ENCODE measurements at places on chromosomes 1 and 21.

- no peak for DNase-seq
These were observed 47.2 kb downstream of the CAPN9 start for GRCh38 chr1:230794431-230794830.

- no peak for DNase-seq
These were observed 21.9 kb downstream of the DLGAP3 start for GRCh38 chr1:34907487-34908090.

DNA sequence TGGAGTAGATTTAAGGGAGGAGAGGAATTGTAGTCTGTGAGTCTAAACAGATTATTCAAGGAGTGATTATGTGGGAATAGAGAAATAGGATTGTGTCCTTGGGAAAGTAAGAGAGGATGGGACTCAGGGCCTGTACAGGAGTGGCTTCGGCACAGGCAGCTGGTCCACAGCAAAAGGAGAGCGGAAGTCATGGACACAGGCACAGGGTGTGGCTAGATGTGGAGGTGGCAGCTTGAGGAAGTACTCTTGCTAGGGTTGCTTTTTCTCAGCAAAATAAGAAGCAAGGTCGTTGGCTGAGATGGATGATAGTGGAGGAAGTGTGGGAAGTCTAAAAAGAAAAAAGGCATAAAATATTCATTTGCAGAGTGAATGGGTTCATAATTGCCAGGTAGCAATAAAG lies 18.5 kb upstream of the ZNF648 start:
- no peak for DNase-seq

- DNase-seq = no peak
These were observed 49.2 kb downstream of the ASH1L start for GRCh38 chr1:155513300-155513916.

- DNase-seq = no peak
These were observed 86.6 kb downstream of the ASTN1 start for GRCh38 chr1:177077734-177078499.

GRCh38 chr1:62962901-62963776 lies 179.2 kb downstream of the ATG4C start:
- DNase-seq = no peak

GRCh38 chr1:109959974-109960744 lies 24.4 kb upstream of the AHCYL1 start:
- DNase-seq = no peak

- DNase-seq = no peak
These were observed 2.6 kb downstream of the DLGAP3 start for GRCh38 chr1:34926894-34927293.

GRCh38 chr1:198088360-198089071 lies 68.3 kb upstream of the NEK7 start:
- DNase-seq = no peak

DNA sequence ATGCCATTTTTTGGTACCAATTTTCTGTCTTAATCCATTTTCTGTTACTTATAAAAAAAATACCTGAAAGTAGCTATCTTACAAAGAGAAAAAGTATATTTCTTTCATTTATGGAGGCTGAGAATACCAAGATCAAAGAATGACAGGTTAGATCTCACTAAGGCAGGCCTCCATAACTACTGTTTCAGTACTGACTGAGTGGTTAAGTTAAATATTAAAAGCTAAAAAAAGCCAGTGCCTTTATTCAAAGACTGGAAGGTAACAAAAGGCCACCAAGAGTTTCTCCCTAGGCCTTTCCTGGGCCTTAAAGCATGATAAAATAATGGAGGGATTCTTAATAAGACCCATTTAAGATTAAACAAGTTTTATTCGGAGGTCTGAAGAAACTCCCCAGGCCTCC lies 687.7 kb upstream of the ADGRL4 start:
- DNase-seq = no peak

DNA sequence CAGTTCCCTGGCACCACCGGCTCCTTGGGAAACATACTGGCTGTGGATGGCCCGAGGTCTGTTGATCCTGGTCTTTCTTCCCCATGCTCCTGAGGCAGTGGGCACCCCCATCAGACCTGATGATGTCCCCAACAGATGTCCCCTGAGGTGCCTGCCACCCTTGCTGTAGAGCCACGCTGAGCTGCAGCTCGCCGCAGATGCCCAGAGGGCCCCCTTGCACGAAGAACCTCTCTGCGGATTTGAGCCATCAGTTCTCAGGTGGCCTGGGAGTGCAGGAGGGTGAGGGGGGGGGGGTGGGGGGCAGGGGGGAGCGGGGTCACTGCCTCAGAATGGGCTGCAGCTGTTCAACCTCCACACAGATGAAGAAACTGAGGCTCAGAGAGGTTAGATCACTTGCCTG lies 60.9 kb downstream of the GLIS1 start:
- DNase-seq = no peak
